ENCODE measurements at places on chromosomes 6 and 20.
A peak's percentile ranks its signal among the peaks of the same experiment; 100 is the strongest.

DNA sequence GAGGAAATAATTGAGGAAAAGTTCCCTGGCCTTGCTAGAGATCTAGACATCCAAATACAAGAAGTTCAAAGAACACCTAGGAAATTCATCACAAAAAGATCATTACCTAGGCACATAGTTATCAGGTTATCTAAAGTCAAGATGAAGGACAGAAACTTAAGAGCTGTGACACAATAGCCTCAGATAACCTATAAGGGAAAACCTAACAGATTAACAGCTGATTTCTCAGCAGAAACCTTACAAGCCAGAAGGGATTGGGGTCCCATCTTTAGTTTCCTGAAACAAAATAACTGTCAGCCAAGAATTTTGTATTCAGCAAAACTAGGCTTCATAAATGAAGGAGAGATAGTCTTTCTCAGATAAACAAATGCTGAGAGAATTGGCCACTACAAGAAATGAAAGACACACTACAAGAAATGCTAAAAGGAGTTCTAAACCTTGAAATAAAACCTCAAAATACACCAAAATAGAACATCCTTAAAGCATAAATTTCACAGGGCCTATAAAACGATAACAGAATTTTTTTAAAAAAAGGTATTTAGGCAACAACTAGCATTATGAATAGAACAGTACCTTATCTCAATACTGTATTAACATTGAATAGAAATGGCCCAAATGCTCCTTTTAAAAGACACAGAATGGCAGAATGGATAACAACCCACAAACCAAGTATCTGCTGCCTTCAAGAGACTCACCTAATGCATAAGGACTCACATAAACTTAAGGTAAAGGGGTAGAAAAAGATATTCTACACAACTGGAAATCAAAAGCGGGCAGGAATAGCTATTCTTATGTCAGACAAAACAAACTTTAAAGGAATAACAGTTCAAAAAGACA lies 9.7 kb downstream of the RNGTT start:
- no peak for DNase-seq

GRCh38 chr20:46681032-46681854 lies 8.0 kb downstream of the TP53RK start:
- DNase-seq = peak; percentile 61

- no peak for DNase-seq
Measured at GRCh38 chr6:113526553-113526952, 330.6 kb upstream of the MARCKS start.

GRCh38 chr20:39338469-39339376 lies 376.6 kb downstream of the DHX35 start:
- DNase-seq = no peak

DNA sequence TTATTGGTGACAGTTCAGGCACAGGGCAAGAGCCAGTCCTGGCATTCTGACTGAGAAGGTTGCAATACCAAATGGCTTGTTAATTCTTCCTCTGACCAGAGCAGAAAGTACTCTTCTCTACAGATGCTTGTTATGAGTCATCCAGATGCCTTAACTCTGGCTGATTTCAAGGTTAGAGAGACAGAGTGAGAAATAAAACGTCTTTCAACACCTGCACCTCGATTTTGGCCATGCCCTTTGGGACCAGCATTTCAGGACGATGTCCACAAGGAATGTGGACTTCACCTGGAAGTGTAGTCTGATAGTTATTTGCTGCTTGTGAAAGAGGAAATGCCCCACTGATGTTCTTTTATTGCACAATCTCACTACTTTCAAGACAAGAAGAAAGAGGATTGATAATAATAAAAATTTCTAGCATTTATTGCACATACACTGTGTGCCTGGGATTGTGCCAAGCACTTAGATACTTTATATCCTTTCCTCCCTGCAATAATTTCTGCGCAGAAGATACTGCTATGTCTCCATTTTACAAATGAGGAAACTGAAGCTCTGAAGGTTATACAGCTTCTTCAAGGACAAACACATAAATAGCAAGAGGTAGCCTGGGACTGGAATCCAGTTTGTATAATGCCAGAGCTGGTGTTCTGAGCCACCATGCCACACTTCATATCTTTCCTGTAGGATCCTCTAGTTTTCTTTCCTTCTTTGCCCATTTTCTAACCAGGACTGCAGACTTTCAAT lies 33.5 kb upstream of the MCM3 start:
- no peak for DNase-seq

DNA sequence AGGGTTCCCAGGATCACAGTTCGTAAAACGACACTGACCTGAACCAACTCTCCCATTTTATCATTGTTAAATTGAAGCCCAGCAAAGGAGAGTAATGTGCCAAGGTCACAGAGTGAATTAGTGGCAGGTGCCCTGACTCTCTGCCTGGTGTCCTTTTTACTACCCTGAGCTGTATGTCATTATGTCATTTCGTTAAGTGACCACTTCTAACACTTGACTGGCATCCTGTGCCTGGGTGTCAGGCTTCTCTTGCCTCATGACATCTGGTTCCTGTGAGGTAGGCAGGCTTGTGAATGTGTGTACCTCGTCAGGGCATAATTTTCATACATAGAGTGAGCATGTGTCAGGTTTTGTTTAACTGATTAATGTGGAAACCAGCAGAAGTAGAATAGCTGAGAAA lies 48.6 kb downstream of the RALY start:
- no peak for DNase-seq

DNA sequence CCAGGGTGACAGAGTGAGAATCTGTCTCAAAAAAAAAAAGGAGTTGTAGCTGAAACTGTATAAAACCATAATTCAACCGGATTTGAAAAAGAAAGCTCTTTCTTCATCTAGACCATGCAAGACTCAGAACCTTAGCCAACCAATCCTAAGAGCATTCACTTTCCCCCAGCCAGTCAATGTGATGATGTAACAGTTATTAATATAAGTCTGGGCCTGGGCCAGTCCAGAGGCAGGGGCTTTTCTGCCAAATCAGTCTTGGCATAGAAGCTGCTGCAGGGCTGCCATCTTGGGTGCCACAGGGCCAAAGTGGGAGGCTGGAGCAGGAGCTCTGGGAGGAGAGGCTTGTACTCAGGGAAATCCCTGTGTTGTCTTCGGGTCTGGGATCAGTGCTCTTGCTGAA lies 288.4 kb downstream of the CLIC5 start:
- no peak for DNase-seq

- DNase-seq = peak; percentile 35
Measured at GRCh38 chr6:30883685-30884520, at the start of gene DDR1. TSS of gene DDR1 (plus strand) at chr6:30884519. CDS start at chr6:30888730, 4,211 bp downstream.

DNA sequence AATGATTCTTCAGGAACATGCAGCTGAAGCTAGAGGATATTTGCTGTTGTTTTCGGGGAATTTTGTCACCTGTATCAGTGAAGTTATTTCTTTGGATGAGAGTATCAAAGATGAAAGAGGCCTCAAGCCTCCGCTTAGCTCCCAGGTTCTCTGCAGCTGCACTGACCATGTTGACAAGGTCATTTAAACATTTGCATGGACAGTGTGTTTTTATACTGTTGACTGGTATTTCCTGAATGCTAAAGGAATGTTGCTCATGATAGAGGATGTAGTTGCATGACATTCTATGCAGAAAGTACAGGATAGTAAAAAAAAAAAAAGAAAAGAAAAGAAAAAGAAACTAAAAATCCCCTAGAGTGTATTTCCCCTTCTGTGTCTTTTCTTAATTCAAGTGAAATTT lies 165.6 kb upstream of the LAMP5 start:
- no peak for DNase-seq

DNA sequence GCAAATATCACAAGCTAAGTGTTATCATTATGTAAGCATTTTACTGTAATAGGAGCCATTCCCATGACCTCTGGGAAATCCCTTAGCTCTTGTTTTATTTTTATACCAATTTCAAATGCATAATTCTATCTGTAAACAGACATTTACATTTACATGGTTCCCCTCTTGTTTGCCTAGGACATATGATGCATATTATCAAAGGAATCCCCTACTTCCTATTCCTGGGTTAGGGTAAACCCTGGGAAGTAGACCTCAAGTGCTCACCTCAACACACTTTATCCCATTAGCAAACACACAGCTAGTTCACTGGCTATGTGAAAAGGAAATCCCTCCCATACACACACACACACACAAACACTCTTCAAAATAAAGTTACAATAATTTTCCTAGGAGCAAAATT lies 27.1 kb downstream of the PDE10A start:
- no peak for DNase-seq

GRCh38 chr20:34065260-34065659 lies 46.8 kb downstream of the EIF2S2 start:
- no peak for DNase-seq

- DNase-seq = no peak
Measured at GRCh38 chr20:39072653-39073052, 110.5 kb downstream of the DHX35 start.

DNA sequence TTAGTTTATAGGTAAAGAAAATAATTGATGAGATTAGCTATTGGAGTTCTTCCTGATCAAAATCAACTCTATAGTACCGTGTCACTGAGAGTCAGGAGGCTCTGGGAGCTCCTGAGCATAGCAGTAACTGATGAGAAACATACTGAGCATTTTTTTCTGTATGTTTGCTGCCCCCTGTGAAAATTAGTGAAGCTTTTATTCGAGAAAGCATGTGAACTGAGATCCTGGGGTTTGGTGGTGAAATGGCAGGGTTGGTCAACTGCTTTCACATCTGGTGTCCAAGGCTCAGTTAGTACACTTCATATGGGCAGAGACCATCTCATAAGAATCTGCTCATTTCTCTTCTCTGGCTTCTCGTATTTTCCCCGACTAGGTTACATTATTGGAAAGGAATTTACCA lies 4.1 kb upstream of the ABT1 start:
- no peak for DNase-seq

GRCh38 chr6:4463236-4463635 lies 313.0 kb upstream of the CDYL start:
- no peak for DNase-seq

- DNase-seq = no peak
Measured at GRCh38 chr6:155646443-155646842, 190.8 kb upstream of the NOX3 start.

DNA sequence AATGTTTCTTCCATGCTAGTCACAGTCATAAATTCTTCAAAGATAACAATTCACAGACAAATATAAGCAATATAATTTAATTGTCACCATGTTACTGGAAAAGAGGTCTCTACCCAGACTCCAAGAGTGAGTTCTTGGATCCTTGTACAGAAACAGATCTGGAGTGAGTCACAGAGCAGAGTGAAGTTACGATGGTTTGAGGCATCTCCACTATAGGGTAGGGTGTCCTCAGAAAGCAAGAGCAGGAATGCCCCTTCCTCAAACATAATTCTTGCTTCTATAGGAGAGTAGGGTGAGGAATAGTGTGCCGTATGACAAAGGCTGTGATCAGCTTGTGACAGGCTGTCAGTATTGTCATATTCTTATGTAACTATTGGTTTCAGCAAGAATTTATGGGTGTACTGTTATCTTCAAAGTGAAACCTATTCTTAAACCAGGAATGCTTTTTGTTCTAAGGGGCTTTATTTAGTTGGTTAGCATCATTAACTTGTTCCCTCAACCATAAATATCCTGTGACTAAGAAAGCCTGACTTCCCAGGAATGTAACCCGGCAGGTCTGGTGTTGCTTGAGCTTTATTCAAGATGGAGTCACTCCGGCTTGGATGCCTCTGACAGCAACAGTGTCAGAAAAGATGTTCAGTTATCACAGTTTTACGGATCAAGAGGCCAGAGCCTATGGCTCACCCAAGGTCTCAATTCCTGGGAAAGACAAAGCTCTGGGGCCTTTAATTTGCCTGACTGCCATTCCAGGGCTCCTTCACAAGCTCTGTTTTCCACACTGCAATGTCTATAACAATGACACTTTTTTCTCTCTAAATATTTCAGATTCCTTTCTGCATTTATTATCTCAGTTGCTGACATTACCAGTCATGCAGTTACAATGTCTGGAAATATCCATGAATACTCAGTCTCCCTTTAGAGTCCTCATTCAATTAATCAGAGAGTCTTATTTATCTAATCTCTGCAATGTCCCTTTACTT lies 298.6 kb downstream of the C6orf118 start:
- DNase-seq = no peak

DNA sequence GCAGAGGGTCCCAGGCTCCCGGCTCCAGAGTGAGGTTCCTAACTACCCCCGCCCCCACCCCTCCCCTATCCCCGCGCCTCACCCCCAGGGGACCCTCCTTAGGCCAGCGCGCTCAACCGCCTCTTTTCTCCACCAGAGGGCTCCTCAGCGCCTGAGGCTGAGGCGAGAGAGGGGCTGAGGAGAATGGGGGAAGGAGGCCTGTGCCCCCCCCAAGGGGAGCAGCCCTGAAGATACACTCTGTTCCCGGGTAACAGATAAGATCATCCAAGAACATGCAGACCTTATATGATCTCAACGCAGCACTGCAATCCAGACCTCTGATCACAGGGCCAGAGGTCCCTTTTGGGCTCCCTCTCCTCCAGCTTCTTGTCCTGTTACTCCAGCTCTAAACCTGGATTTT lies 43.3 kb upstream of the MRPS10 start:
- no peak for DNase-seq

- no peak for DNase-seq
Measured at GRCh38 chr20:51440589-51440988, 101.9 kb downstream of the NFATC2 start.

DNA sequence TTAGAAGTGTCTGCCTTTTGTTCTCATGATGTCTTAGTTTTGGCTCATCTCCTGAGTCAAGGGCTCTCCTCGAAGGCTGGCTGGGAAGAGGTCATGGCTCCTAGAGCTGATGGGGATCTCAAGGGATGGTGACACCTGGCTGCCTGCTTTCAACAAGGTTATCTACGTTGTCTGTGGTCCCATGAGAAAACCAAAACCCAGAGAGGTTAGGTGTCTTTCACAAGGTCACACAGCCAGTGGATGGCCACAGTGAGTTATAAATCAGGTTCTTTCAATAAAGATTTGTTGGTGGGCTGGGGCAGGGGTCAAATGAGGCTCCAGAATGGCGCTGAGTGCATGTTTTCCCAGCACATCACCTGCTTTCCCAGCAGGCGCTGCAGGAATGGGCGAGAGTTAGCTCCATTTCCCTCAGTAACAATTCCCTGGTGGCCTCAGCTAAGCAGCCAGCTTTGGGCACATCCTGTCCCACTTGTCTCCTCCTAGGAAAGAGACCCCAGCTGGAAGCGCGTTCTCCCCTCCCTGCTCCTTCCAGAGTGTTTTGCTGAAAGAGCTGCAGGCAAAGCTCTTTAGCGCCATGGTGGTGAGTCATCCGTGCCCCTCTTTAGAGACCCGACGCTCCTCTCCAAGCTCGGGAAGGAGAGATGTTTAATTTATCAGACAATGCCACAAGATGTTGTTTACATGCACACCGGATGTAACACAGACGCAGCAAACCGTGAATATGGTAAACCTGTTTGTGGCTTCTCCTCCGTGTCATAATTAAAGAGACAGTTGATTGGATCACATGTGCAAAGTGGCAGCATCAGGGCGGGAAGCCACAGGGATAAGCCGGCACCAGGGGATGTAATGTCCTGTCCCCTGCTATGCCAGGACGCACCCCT lies 109.7 kb downstream of the LRFN2 start:
- DNase-seq = no peak

DNA sequence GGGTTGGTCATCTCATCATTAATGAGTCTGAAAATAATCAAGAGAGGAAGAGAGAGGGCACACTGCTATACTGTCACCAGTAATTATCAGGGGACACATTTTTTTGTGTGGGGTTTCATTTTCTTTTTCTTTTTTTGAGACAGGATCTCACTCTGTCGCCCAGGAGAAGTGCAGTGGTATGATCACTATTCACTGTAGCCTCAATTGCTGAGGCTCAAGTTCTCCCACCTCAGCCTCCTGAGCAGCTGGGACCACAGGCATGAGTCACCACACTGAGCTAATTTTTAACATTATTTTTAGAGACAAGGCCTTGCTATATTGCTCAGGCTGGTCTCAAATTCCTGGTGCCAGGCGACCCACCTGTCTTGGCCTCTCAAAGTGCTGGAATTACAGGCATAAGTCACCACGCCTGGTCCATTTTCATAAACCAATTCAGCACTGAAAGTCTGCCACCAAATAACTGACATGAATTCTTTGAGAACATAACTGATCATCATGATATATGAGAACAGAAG lies 43.3 kb downstream of the EPHA7 start:
- DNase-seq = no peak
